ENCODE measurements at places on chromosomes 16 and 17.
A peak's percentile ranks its signal among the peaks of the same experiment; 100 is the strongest.

- peak; percentile 92 for DNase-seq
These were observed 25.6 kb upstream of the TAC4 start for GRCh38 chr17:49873466-49873865.

DNA sequence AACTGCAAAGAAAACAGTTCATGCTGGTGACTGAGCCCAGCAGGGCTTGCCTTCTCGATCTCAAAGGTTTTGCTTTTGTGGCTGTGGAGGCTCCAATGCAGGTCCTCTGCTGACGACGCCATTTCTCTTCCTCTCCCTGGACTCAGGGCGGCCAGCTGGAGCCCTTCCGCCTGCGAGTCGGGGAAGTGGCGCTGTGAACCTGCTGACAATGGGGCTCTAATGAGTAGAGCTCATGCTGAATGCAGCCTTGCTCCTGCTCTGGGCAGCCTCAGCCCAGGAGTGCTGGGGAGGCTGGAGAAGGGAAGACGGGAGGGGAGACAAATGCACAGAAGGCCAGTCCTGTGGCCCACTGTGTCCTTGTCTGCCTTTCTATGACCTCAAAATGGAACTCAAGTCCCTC is 43.8 kb downstream of the VAC14 start:
- no peak for DNase-seq

DNA sequence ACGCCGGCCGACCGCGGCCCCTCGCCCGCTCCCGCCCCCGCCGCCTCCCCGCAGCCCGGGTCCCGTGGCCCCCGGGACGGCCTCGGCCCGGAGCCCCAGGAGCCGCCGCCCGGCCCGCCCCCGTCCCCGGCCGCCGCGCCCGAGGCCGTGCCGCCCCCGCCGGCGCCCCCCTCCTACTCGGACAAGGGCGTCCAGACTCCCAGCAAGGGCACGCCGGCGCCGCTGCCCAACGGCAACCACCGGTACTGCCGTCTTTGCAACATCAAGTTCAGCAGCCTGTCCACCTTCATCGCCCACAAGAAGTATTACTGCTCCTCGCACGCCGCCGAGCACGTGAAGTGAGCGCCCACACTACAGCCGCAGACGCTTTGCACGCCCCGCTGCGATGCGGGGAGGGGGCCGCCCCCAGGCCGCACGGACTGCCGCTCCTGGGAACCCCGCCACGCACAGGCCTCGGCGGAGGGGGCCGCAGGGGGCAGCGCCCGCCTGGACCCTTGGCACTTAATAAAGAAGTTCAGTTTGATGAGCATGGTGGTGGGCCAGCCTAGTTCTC is 35.5 kb upstream of the ZC3H18 start:
- DNase-seq: no peak

DNA sequence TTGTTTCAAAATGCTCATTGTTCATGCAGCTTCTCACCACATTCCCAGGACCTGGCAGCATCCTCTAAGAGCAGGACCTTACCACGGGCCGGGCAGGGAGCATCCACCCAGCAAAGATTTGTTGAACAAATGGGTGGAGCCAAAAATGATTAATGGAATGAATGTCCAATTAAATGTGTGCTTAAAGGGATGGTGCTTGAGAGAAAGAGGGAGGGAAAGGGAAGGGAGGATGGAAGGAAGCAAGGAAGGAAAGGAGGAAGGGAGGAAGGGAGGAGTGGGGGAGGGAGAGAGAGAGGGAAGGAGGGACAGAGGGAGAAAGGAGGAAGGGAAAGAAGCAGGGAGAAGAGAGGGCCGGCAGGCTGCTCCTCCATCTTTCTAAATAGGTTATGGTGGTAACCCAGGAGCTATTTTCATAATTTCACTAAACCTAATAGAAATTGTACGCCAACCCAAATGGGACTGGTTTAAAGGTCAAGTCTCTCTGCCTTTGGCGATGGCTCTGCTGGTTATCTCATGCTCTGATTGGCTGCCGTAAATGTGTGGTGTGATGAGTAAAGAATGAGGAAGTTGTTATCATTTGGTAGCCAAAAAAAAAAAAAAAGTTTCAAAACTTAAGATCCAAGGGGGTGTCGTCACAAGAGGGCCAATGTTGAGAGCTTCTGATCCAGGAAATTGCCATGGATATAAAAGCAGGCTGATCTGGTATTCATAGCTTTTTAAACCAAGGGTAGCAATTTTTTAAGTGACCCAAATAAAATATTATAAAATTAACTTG is 126.7 kb upstream of the FOXF1 start:
- no peak for DNase-seq

DNA sequence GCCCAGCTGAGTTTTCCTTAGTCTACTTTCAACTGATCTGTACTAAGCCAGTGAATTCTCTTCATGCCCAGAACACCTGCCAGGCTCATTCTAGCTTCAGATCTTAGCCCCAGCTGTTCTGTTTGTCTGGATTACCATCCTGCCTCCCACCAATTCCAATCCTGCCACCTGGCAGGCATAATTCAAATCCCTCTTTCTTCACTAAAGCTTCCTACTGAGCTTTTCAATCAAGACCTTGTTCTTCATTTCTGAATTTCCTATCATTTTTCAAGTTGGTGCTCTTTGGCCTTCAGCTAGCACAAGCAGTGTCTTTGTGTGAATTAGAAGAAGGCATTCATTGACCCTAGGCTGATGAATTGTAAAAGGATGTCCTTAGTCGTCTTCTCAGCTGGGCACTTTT is 357.6 kb downstream of the UTP18 start:
- DNase-seq: no peak

- no peak for DNase-seq
These were observed 322.1 kb downstream of the MAP2K4 start for GRCh38 chr17:12342609-12343435.

DNA sequence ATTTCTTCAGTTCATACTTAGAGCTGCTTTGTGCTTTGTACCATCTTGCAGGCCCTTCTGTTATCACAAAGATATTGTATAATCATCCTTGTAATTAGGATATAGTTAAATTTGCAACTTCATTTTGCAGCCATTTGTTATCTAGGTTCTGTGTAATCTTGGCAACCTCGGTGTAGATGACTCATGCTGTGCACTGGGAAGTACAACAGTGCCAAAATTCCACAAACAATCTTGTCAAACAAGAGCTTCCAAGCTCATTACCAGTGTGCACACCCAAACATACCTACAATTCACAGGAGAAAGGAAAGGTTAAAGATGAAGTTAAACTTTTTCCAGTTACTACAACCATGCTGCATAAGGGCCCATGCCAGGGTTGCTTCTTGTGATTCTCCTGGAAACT is 1231.8 kb downstream of the CDH11 start:
- DNase-seq: no peak

DNA sequence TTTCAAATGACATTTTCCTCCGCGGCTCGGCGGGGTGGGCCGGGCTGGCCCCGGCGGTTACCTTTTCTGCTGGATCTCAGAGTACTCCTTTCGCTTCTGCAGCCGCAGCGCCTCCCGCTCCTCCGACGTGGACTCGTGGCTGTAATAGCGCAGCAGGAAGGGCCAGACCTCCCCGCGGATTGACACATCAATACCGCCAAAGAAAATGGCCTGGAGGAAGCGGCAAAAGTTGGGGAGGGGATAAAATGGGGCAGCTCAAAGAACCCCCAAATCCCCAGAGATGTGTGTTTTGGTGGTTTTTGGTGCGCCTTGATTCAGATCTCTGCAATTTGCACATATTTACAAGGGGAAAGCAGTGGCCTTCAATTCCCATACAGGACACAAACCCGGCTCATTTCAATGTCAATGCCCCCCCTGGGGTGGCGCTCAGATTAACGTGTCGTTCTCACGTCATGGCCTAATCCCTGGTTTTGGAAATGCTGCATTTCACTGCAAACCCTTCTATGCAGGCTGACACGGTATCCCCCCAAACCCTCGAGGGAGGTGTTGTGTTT is 85.9 kb downstream of the TBC1D16 start:
- no peak for DNase-seq

DNA sequence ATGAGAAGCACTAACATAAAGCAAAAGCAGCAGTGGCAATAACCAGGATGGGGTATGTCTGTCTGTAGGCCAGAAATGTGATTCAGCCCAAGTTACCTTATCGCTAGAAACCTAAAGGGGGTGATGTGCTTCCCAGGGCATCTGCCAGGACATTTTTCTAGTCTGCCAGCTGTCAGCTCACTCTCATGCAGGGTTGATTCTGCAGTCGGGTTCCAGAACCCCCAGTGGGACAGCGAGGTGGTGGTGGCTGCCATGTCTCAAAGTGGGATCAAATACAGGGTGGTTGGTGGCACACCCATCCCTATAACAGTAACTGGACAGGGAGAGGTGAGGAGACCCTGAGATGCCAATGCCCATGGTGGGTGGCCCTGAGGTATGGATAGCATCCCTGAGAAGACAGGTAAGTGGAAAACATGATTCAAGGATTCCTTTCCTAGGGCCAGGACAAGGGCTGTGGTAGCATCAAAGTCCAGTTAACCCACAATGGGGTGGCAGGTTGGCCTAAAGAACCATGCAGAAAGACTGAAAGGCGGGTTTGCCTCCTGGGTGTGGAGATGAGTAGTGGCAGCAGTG is 84.3 kb downstream of the TNFRSF13B start:
- no peak for DNase-seq

- no peak for DNase-seq
These were observed 9.9 kb downstream of the NDEL1 start for GRCh38 chr17:8445536-8445935.

DNA sequence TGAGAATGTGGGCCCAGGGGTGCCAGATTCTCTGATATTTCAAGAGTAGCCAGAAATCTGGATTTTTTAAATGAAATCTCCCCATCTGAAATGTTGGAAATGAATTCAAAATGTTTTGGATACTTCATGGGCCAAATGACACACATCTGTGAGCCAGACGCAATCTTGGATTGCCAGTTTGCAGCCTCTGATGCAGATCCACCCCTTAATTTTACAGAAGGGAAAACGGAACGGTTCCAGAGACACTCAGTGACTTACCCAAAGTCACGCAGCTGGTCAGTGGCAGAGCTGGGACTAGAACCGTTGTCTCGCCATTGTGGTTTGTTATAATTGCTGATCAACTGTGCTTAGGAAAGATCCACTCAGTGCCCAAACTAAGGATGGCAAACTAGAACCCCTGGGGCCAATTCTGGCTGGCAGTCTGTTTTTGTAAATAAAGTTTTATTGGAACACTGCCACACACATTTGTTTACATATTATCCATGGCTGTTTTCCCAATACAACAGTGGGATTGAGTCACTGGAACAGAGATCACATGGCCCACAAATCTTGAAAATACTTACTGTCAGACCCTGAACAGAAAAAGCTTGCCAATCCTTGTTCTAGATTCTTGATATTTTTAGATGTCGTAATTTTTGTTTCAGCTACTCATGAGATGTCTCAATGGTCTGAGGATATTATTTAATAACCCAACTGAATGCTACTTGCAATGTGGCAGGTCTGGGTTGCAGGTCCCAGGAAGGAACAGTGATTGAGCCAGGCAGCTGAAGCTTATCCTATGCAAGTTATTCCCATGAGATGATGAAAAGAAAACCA is 143.8 kb downstream of the AXIN2 start:
- DNase-seq: no peak

GRCh38 chr17:81213978-81214377 is 8.8 kb downstream of the CEP131 start:
- no peak for DNase-seq

DNA sequence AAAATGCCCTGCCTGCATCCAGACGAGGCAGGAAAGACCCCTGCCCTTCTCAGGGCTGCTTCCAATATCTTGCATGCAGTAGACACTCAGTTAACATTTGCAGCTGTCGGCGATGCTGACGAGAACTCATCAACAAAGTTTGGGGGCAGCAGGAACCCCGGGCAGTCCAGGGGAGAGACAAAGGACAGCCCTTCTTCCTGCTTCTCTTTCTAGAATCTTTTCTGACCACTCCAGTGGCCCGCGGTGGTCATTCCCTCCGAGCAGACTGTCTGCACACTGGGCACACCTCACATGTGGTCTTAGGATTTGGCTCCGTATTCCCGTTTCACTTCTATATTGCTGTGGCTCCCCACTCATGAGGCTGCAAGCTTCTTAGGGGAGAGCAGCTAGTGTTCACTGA is 31.0 kb upstream of the MFSD6L start:
- no peak for DNase-seq

DNA sequence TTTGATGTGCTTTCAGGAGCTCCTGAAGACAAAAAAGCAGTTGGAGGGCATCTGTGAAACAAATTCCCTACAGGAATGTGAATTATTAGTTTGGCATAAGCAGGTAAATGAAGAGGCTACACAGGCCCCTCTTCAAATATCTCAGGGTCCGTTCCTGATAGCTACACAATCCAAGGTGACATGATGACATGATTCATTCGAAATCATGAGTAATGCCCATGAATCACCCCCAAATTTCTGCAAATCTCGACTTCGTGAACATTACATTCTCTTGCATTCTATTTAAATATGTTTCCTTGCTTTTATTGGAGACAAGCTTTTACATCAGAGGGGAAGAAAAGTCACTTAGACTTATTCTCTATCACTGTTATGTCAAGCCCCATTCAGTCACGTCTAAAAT is 22.3 kb downstream of the GAN start:
- DNase-seq: no peak

DNA sequence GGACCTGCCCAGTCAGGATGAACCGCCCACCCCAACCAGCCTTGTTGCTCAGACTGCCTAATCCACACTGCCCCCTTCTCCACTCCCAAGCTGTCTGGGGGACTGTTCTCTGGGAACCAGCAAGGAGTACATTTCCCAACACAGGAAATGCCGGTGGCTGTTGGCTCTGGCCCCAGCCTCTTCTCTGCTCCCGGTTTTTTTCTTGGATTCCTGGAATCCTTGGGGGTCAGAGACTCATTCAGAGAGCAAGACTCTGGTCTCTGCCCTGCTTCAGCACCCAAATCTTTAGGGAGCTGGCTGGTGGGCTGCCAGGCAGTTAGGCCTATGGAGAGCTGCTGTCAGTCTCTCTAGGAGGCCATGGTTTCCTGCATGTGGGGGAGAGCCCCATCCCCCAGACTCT is 10.8 kb upstream of the MTMR4 start:
- no peak for DNase-seq

DNA sequence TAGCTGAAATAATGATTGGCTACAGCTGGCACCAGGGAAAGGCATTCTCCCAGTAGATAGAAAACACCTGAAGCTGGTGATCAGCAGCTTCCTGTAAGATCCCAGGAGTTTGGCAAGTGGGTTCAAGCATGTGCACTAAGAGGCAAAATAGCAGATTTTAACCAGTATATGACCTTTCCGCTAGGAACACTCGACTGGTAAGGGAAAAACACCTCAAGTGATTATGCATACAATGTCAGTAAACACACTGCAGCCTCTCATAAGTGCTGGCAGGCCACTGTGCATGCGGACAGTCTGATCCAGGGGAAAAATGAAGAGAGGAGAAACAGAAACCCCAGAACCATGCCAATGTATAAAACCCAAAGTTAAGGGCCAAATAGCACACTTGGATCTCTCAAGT is 49.0 kb upstream of the HLF start:
- DNase-seq: no peak

- no peak for DNase-seq
These were observed 58.8 kb downstream of the CEP95 start for GRCh38 chr17:64565563-64565962.

- no peak for DNase-seq
These were observed 536.7 kb upstream of the HSBP1 start for GRCh38 chr16:83271123-83271522.

DNA sequence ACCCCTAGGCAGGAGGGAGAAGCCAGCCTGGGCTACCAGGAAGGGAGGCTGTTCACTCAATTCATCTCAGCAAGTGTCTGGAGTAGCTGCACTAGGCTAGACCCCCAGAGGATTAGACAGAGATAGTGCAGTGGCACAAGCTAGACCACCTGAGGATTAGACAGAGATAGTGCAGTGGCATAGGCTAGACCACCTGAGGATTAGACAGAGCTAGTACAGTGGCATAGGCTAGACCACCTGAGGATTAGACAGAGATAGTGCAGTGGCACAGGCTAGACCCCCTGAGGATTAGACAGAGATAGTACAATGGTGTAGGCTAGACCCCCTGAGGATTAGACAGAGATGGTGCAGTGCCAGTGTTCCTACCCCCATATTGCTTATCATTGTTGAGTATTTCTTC is 74.1 kb upstream of the SDK2 start:
- no peak for DNase-seq

All from NCI-H187 treated with DMSO at 0.1 percent for 48 hours (cell line).